ENCODE measurements at places on chromosomes 3 and 15.

DNA sequence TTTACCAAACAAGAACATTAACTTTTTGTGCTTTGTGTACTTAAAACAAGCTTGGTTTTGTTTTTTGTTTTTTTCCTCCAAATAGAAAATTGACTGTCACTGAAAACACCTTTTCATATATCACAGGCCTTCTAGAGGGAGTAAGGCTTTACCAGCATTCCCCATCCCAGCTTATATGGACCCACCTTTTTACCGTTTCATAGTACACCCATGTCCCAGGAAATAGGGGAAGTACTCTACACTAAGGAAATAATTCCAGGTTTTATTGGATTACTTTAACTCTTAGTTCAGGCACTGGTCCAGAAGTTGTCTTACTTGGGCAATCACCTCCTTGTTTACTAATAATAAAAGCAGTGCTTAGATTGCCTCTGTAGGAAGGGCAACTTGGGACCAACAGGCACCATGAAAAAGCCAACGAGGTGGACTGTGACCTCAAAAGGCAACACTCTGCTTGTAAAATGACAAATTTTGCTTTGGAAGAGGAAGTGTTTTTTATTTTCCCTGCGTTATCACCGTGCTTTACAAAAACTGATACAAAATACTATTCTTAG is 26.2 kb downstream of the HMG20A start:
- DNase-seq: no peak

GRCh38 chr3:176293276-176293675 is 904.0 kb downstream of the TBL1XR1 start:
- DNase-seq: no peak

- DNase-seq: peak; percentile 52
Measured at GRCh38 chr15:79970624-79971434, at the start of gene BCL2A1. Gene BCL2A1 (minus strand): TSS chr15:79971196. CDS start chr15:79971119, 77 bp downstream.

DNA sequence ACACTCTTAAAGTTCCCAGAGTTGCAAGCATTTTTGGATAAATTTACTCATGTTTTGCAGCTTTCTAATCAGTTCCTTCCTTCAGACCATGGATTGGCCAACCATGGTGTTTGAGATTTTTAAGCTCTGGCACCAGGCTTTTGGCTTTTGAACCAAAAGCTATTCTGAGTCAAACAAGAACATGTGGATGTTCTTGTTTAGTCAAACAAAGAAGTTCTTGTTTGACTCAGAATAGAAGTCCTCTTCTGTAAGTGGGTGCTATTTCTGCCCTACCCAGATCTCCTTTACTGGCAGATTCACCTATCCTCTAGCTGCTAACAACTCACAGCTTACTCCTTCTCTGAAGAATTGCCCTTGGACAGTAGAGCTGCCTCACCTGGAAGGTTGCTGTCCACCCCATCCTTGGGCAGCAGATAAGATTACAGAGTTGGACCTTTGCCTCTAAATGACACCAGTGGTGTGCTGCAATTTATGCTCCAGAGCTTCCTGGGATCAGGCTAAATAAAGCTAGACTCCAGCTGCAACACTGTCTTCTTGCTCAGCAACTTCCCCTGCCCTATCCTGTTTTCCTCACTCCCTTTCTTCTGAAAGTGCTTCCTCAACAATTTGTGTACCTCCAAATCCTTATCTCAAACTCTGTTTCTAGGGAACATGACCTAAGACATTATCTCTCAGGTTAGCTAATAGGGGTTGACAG is 65.6 kb downstream of the COL6A6 start:
- no peak for DNase-seq

- no peak for DNase-seq
Measured at GRCh38 chr3:106573605-106574004, 704.8 kb upstream of the CBLB start.

- DNase-seq: no peak
Measured at GRCh38 chr3:115494826-115495225, 128.5 kb upstream of the GAP43 start.

GRCh38 chr15:69657626-69658025 is 205.0 kb downstream of the RPLP1 start:
- no peak for DNase-seq

GRCh38 chr3:12656193-12656592 is 7.7 kb downstream of the RAF1 start:
- no peak for DNase-seq

- no peak for DNase-seq
Measured at GRCh38 chr3:152474585-152474984, 205.9 kb downstream of the MBNL1 start.

- DNase-seq: no peak
Measured at GRCh38 chr15:58521293-58521991, 89.7 kb downstream of the LIPC start.

GRCh38 chr3:181999314-181999713 is 287.6 kb downstream of the SOX2 start:
- no peak for DNase-seq

DNA sequence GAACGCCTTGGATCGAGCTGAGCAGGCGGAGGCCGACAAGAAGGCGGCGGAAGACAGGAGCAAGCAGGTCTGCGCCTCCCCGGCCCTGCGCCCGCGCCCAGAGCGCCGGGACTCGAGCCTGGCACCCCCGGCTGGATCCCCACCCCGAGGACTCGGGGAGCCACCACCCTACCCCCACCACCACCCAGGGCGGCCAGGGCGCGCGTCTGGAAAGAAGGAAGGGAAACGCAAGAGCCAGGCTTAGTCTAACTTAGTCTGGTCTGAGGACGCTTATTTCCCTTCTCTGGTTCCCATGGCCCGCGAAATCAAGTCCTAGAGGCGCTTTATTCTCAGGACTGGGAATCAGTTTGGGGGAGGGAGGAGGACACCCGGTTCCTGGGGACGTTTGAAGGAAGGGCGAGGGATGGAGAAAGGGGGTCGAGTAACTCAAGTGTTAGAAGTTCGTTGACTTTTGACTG is 359 bp downstream of the TPM1 start:
- no peak for DNase-seq

- no peak for DNase-seq
Measured at GRCh38 chr3:110859993-110860392, 211.6 kb upstream of the NECTIN3 start.

- no peak for DNase-seq
Measured at GRCh38 chr3:32186876-32187275, 51.6 kb upstream of the CMTM8 start.

DNA sequence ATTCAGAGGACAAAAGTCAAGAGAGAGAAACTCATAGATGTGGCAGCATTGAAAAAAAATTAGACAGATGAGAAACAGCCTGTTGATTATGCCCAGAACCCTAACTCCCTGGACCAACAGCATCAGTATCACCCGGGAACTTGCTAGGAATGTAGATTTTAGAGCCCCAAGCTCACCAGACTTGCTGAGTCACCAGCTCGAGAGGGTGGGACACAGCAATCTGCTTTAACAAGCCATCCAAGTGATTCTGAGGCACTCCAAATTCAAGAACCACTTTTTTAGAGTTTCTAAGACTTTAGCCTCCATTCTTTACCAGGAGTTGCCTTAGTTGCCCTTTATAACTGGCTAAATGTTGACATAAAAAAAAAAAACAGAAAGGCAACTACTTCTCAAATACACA is 70.9 kb downstream of the CGGBP1 start:
- DNase-seq: no peak

GRCh38 chr3:48650723-48651122 is 12.0 kb downstream of the CELSR3 start:
- no peak for DNase-seq

DNA sequence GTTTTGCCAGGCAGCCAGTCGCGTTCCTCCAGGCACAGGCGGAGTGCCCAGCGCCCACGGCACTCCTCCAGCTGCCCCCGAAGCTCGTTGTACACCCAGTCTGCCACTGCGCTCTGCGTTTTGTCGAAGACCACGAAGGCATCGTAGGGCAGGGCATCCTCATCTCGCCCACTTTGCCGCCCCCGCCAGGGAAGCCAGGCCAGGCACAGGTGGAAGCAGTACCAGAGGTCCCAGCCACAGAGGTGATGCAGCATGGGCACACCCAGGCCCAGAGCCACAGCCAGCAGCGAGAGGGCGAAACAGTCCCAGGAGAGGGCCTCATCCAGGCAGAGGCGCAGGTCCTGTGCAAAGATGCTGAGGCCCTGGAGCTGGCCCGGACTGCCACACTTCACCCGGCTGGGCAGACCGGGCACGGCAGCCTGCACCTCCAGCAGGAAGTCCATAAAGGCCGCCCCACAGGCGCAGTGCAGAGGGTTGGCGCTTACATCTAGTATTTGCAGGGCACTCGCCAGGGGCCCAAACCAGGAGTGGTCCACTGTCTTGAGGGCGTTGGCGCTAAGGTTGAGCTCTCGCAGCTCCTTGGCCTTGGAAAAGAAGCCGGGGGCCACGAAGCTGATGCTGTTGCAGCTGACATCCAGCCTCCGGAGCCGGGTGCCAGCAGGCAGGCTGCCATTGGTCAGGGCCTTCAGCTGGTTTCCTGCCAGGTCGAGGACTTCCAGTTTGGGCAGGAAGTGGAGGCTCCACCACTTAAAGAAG is 3.7 kb downstream of the TLR9 start:
- DNase-seq: peak; percentile 44

- DNase-seq: no peak
Measured at GRCh38 chr3:28317438-28318022, 31.0 kb upstream of the ZCWPW2 start.

DNA sequence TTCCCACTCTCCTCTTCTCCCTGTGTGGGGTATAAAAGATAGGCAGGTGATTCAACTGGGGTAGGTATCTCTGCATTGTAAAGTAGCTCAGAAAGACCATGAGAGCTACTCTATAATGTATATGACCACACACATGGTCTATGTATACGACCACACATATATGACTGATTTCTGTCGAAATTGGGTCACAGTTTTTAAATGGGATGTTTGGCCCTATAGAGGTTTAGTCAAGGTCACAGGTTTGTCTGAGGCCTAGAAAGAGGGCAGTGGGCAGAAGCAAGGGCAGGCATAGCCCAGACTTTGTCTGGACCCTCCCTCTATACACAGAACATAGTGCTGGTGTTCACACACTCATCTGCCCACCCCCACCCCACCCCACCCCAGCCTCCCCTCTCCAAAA is 4.4 kb downstream of the LAMP3 start:
- DNase-seq: no peak

GRCh38 chr3:34111361-34111760 is 312.9 kb downstream of the PDCD6IP start:
- no peak for DNase-seq
